Smooth muscle cell of trachea (primary cell): ENCODE measurements at places on chromosomes 11 and 22. TPM values are rescaled to one million over a fixed set of nuclear protein-coding genes. Genes with fewer than 3 reads are reported as not detected.

The YPEL4 gene
- total RNA-seq: 2.6 and 3.1 TPM in 2 replicates

The RAB36 gene
- 4.2 and 5.6 TPM in 2 replicates for total RNA-seq

The IRAG1 gene
- 7.0 and 28.8 TPM in 2 replicates for total RNA-seq

The FLRT1 gene
- 0.15 and 0.50 TPM in 2 replicates for total RNA-seq

The SLC3A2 gene
- total RNA-seq: 172 and 241 TPM in 2 replicates

The PARVA gene
- 34.0 and 53.1 TPM in 2 replicates for total RNA-seq
